ENCODE measurements at places on chromosomes 7 and 10. TPM values are rescaled to one million over a fixed set of nuclear protein-coding genes. Genes with fewer than 3 reads are reported as not detected.

Gene TMEM196
- not detected for total RNA-seq

- no peak for DNase-seq
Observed at GRCh38 chr10:17381502-17382142, 72.8 kb downstream of the ST8SIA6 start.

DNA sequence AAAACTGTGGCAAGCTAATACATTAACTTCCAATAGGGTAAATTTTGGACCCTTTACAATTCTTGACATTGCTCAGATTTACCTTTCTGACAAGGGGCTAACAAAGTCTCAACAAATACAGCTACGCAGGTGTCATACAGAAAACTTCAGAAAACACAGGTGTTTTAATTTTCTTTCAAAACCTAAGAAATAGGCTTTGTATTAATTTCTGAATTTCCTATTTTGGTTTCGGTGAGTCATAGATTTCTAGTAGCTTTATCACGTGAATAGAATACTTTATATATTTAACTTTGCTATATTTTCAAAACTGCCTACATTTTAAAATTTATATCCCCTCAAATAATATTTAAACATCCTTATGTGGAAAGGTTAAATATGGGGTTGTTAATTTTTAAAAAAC lies 215.3 kb downstream of the DGKB start:
- no peak for DNase-seq

DNA sequence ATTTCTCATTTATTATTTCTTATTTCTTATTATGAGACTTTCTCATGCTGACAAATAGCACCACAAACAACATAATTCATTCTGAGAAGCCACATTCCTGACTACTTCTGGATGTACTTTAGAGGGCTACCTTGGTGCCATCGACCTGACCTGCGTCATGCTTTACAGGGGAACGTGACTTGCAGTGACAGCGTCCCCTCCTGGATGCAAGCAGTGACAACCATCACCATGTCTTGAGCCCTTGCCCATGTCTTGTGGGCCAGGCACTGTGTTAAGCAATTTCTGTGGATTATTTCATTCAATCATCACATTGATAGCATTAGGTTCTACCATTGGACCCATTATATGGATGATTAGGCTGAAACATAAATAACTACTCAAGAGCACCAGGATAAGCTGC lies 137.0 kb downstream of the ANK3 start:
- DNase-seq, result no peak

GRCh38 chr7:77569514-77570232 lies 32.6 kb downstream of the PTPN12 start:
- no peak for DNase-seq

Data from breast epithelium (tissue), 4 donors.